ENCODE measurements at places on chromosomes 16 and 17. TPM values are rescaled to one million over a fixed set of nuclear protein-coding genes. Genes with fewer than 3 reads are reported as not detected.
A peak's percentile ranks its signal among the peaks of the same experiment; 100 is the strongest.

Gene VWA3A
- 0.03 TPM for total RNA-seq

Gene ANKRD40CL
- not detected for total RNA-seq

Gene ITGA2B
- total RNA-seq: 0.17 TPM

Gene GUCY2D
- 0.06 TPM for total RNA-seq

Gene CDRT15L2
- not detected for total RNA-seq

Gene PTX4
- total RNA-seq: 0.61 TPM

Gene HS3ST3A1
- not detected for total RNA-seq

Gene RRAD
- not detected for total RNA-seq

GRCh38 chr16:77553130-77553529 lies 118.3 kb upstream of the ADAMTS18 start:
- no peak for DNase-seq

- no peak for DNase-seq
These were observed 11.8 kb upstream of the FAM117A start for GRCh38 chr17:49775546-49776260.

- no peak for DNase-seq
These were observed 449.0 kb upstream of the CDH5 start for GRCh38 chr16:65917466-65917865.

GRCh38 chr16:80670170-80670865 lies 129.5 kb downstream of the DYNLRB2 start:
- DNase-seq: no peak

GRCh38 chr17:73302189-73302588 lies 9.6 kb downstream of the CDC42EP4 start:
- no peak for DNase-seq

DNA sequence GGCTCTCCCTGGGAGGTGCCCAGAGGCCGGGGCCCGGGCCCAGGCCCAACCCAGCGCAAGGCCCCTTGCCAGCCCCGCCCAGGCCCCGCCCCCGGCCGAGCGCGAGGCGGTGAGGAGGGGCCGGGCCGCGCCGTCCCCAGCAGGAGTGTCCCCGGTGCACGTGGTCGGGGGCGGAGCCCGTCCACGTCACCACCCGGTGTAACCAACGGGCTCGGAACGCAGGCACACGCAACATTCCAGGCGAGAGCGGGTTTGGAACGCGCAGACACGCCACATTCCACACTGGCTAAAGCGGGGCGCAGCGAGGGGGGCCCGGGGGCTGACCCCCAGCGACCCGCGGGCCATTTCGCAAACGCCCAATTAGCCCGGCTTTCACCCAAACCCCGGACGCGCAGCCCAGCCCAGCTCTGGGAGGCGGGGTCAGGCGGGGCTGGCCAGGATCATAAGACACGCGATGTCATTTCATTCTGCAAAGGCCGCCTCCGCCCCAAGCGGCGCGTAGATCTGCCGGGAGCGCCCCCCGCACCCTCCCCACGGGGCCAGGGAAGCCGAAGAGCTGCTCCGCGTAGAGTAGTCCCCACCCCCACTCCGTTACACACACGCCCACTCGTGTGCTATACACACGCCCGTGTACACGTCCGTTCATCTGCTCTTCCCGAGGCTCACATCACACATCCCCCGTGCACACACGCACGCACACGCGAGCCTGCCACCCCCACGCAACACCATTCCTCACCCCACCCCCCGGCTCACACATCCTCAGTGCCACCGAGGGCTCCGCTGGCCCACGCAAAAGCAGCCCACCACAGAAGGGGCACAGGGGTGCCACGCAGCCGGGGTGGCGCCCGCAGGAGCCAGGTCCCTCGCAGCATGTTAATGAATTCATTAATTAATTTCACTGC lies 1.0 kb downstream of the MNT start:
- peak; percentile 92 for DNase-seq

GRCh38 chr16:17692484-17692883 lies 221.7 kb upstream of the XYLT1 start:
- DNase-seq: no peak

- DNase-seq: peak; percentile 66
These were observed 9.9 kb downstream of the ANKRD40 start for GRCh38 chr17:50697663-50698272.

GRCh38 chr17:77372444-77373298 lies 231.9 kb downstream of the SEC14L1 start:
- DNase-seq: peak; percentile 64

DNA sequence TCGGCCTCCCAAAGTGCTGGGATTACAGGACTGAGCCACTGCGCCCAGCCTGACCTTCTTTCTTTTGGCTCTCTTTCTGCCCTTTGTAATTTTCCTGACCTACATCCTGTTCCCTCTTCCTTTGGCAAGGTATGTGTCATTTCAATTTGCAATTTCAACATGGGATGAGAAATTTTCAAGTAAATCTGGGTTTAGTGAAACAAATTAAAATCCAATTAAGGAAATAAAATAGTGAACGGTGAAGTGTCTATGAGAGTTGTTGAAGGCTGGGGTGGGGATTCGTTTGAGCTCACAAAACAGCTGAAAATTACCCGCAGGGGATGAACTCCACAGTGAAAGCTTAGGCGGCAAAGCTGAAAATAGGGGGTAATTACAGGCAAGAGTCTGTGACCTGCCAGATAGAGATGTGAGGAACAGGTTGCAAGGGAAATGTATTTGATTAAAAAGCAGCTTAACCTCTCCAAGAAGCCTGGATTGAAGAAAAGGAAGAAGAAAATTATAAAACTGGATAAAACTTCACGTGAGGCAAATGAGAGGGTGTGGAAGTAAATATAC lies 277.7 kb downstream of the UTP18 start:
- peak; percentile 79 for DNase-seq

- DNase-seq: peak; percentile 66
These were observed 6.6 kb upstream of the NACA2 start for GRCh38 chr17:61597607-61598006.

GRCh38 chr16:23901178-23902033 lies 65.6 kb downstream of the PRKCB start:
- DNase-seq: no peak

GRCh38 chr16:16019488-16019887 lies 70.1 kb downstream of the ABCC1 start:
- no peak for DNase-seq

DNA sequence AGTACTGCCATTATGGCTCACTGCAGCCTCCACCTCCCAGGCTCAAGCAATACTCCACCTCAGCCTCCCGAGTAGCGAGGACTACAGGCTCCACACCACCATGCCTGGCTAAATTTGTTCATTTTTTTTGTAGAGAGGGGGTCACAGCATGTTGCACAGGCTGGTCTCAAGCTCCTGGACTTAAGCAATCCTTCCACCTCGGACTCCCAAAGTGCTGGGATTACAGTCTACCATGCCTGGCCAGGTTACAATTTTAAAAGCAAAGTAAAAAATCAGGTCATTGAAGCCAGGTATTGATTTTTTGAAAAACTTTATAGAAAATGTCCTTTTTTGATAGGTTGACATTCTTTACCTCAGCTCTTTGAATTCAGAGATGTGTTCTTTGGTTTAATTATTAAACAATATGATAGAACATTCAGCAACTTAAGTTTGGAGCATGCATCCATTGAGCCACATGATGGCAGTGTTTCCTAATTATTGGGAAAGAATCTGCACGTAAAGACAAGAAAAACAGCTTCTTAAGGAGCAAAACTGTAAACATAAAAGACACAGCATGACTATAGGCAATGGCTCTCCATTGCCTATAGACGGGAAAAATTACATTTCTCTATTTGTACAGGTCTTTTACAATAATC lies 1.7 kb upstream of the SLC16A11 start:
- peak; percentile 93 for DNase-seq

DNA sequence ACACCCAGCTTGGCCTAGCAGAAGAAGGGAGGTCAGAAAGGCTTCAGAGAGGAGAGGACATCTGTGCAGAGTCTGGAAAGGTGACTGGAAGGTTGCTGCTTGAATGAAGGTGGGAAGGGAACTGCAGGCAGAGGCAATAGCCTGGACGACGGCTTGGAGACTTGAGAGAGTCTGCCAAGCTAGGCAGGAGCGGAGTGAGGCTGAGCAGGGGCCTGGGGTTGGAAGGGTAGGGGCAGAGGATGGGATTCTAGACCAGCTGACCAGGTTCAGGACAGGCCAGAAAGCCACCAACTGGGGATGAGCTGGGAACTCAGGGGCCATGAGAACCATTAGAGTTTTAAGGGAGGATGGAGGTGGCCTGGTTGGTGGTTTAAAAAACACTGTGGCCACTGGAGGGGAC lies 339 bp upstream of the SGCA start:
- no peak for DNase-seq

GRCh38 chr17:73160980-73161630 lies 3.7 kb upstream of the SSTR2 start:
- no peak for DNase-seq

GRCh38 chr16:426115-426905 lies 861 bp downstream of the RAB11FIP3 start:
- peak; percentile 22 for DNase-seq

GRCh38 chr17:28712032-28712704 lies 480 bp upstream of the PROCA1 start:
- no peak for DNase-seq

GRCh38 chr17:49978501-49978900 lies 9.5 kb downstream of the DLX4 start:
- DNase-seq: no peak

GRCh38 chr16:69253870-69254341 lies 57.2 kb upstream of the VPS4A start:
- DNase-seq: no peak

DNA sequence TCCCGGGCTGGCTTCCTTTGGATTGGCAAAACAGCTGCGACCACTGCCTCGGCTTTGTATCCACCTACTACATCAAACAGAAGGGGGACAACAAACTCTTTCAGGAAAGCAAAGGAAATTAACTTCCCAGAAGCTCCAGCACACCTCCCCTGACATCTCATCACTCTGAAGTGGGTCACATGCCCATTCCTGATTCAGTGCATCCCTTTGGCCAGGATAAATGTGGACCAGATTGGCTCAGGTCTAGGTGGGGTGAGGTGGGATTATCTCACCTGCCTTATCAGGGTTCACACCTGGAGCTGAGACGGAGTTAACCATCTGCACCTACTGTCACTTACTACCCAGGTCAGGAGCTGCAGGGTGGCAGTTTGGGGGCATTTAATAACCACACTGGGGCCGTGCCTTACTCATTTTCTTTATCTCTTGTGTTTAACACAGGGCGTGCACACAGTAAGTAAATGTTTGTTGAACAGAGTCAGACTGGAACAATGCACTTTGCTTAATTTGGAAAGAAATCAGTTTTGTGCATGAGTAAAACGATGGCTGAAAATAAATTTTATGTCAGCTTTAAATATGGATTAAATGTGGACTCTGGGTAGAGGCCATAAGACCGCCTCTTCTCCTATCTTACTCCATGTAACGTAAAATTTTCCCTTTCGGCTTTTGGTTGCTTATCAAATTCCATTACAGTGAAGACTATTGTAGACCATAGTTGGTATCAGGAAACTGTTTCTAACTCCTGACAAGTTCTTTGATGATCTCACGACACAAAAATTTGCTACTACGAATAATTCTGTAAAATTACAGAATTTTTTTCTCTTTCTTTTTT lies 36.0 kb downstream of the IQCK start:
- no peak for DNase-seq

DNA sequence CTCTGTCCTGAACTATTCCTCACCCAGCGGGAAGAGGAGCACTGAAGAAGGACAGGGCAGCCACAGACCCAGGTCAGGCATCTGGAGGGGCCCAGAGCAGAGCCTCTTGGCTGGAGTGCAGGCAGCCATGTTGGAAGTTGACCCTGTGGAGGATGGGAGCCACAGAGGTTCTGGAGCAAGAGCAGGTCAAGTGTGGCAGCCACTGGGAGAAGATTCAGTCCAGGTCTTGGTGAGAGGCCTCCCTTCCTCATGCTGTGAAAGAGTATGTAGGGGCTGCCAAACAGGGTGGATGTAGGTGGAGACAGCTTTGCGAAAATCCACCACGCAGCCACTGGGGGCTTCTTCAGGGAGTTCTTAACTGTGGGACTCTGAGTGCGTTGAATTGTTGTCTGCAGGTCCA lies 590 bp upstream of the CD79B start:
- DNase-seq: no peak

GRCh38 chr17:28093999-28094716 lies 51.7 kb downstream of the NLK start:
- DNase-seq: no peak

- DNase-seq: no peak
These were observed 1.7 kb downstream of the CIAPIN1 start for GRCh38 chr16:57445510-57445909.

DNA sequence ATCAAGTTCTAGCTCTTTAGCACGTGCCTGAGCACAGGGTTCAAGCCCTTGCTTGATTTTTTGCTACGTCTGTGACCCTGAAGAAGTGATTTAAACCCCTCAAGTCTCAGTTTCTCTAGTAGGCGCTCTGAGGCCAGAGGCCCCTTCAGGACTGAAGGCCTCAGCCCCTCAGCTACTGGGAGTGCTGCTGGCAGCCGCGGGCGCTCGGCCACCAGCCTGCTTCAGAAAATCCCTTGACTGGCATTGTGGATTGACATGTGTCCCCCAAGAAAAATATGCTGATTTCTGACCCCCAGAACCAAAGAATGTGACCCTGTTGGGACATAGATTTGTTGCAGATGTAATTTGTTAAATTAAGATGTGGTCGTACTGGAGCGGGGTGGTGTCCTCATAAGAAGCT lies 20.2 kb upstream of the WFDC1 start:
- no peak for DNase-seq

DNA sequence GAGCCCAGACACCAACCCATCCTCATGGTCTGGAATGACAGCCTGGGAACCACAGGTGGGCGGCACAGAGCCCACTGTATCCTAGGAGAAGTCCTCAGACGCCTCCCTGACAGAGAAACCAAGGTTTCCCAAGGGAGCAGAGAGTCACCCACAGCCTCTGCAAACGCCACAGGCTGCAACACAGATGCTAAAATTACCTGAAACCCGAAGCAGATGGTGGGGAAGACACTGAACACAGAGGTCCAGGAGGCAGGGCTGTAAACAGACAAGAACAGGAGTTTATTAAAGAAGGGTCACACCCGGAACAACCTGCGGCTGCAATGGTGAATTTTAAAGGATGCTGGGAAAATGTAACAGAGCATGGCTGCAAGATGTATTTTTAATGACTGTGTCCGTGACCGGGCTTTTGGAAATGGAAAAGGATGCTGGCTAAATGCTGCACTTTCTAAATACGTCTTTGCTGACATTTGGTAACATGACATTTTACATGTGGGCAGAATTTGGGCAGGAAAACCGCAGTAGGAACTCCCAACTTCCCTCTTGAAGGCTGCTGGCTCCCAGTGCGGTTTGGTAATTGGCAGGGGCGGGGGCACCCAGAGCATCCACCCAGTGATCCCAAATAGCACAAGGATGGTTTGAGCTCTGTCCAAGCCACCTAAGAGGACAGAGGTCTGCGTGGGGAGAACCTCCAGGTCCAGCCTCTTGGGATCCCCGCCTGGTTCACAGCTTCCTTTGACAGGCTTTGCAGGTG lies 13.1 kb downstream of the SLC38A8 start:
- no peak for DNase-seq

- DNase-seq: no peak
These were observed 11.5 kb upstream of the CLEC18C start for GRCh38 chr16:70162041-70162451.

DNA sequence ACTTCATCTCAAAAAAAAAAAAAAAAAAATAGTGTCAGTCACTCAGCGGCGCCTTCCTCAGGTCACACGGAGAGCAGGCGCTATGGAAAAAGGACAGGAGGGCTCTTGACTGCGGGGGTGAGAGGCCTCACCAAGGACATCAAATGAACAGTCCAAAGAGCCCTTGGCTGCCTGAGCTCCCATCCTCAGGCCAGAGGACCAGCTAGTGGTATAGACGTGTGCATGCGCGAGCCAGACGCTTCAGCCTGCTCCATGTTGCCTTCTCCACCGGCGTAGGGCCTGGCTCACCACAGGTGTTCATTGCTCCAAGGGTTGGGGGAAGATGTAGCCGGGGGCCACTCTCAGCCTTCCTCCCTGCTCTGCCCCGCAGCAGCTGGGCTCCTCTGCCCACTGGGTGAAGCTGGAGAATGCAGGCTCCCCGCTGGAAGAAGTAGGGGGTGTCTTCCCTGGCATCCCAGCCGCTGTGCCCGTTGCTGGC lies 65.8 kb upstream of the PLCG2 start:
- DNase-seq: no peak
